Left kidney (tissue), 8 donors: ENCODE measurements at places on chromosomes 13 and 19.

- peak; percentile 43 for DNase-seq
Measured at GRCh38 chr19:46616631-46617322, 8.1 kb downstream of the PTGIR start.

DNA sequence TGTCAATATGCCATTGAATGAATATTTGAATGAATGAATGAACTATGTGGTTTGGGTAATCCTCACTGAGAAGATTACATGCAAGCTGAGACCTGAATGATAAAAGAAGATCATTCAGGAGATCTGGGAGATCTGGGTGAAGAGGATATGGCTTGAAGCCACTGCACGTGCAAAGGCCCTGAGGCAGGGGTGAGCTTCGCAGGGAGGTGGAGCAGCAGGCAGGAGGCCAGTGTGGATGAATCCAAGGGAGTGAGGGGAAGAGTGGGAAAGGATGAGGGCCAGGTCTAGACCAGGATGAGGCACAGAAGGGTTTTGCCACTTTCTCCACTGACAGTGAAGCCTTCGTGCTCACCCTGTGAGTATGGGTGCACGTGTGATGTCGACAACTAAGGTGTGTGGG lies 49.9 kb downstream of the ERICH4 start:
- DNase-seq = no peak

GRCh38 chr19:49840736-49841249 lies 10.2 kb upstream of the PTOV1 start:
- no peak for DNase-seq

DNA sequence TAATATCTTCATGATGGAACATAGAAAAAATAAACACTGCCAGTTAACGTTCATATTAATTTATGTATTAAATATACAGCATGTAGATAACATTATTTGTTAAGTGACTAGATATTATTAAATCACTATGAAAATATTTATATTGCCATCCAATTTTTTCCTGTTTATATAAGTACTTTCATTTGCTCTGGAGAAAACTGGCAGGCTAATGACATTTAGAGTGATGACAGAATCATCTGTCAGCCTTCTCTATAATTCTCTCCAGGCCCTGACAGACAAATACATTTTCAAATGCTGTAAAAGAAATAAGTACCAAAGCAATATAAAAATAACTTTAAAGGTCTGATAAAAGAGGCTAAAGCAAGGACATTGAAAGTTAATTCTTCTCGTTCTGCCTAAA lies 2556.7 kb upstream of the PCDH20 start:
- DNase-seq = no peak

DNA sequence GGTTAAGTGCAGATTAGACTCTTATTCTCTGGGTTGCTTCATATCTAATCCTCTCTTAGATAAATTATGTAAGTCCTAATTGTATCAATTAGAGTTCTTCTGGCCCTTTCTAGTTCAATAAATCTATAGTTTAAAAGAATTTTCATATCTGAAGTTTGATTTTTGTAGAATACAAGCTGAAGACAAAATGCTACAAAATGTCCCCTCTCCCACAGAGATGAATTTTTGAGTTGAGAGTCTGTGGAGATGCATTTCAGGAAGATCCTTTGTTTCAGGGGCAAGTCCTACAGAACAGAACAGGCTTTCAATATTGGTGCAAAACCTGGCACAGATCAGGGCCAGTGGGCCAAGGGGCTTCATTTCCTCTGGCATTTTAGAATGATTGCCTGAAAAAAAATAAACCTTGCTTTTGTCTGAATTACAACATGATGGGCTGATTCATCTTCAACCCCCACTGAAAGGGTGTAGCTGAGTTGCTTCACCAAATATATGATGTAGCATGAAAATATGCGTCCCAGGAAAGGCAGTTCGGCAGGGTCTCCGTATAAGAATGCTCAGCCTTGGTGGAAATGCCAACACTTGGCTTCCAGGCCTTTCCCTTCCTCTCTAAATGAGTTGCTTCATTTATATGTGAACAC lies 6.4 kb upstream of the IPO5 start:
- no peak for DNase-seq

DNA sequence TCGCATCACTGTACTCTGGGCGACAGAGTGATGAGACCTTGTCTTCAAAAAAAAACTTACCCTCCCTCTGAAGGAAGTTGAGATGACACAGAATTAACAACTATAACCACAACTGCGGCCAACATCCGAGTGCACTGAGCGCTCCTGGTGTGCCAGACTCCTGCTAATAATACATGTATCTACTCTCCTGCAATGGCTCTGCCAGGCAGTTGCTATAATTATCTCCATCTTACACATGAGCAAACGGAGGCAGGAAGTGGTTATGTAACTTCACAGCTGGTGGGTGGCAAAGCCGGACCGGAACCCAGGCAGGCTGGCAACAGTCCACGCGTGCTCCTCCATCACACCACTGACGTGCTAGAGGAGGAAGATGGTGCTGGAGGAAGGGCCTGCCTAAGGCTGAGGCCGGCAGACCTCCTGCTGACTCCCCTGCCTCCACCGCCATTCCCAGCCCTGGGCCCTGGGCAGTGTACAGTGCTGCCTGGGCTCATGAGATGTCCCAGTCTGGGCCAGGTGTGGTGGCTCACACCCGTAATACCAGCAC lies 12.6 kb downstream of the XRCC1 start:
- DNase-seq = no peak

GRCh38 chr19:49136771-49137171 lies 17.4 kb downstream of the PPFIA3 start:
- DNase-seq = no peak

- DNase-seq = no peak
Measured at GRCh38 chr13:48112896-48113755, 18.2 kb upstream of the MED4 start.

DNA sequence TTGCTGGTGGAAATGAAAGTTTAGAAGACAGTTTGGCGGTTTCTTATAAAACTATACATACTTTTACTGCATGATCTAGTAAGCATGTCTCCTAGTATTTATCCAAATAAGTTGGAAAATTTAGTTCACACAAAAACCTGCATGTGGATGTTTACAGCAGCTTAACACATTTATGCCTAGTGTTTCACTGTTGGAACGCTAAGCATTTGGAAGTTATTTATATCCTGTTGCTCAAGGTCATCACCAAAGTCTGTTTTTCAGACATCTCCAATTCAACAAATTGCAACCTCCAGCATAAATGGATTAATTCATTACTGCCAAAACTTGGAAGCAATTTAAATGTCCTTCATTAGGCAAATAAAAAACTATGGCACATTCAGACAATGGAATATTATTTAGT lies 461.8 kb downstream of the SUCLA2 start:
- DNase-seq = no peak

DNA sequence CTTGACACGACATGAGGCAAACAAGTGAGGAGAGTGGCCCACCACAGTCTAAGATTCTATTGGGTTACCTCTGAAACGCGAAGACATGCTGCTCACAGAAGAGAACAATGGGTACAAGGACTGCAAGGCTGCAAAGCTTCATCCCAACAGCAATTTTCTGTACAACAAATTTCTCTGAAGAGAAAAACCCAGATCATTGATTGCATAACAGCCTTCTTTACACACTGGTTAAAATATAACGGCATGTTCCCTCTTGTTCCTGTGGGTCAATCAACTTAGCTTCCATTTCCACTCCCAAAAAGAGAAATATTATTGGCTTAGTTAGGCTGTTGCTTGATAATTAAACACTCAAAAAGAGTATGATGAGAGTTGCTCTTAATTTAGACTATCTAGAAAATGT lies at the start of gene CPB2:
TSS of gene CPB2 (minus strand) at position 166 of the 400 bp plus-strand sequence. CDS start at position 142, 24 bp downstream.
- DNase-seq = no peak

- DNase-seq = no peak
Measured at GRCh38 chr19:55552620-55553019, 7.3 kb upstream of the SBK3 start.

GRCh38 chr19:45794627-45795026 lies 2.0 kb upstream of the DMWD start:
- DNase-seq = no peak

- DNase-seq = no peak
Measured at GRCh38 chr19:41993612-41994483, at the start of gene ATP1A3. Gene ATP1A3 (minus strand): TSS chr19:41994230. CDS start chr19:41994076, 154 bp downstream.

DNA sequence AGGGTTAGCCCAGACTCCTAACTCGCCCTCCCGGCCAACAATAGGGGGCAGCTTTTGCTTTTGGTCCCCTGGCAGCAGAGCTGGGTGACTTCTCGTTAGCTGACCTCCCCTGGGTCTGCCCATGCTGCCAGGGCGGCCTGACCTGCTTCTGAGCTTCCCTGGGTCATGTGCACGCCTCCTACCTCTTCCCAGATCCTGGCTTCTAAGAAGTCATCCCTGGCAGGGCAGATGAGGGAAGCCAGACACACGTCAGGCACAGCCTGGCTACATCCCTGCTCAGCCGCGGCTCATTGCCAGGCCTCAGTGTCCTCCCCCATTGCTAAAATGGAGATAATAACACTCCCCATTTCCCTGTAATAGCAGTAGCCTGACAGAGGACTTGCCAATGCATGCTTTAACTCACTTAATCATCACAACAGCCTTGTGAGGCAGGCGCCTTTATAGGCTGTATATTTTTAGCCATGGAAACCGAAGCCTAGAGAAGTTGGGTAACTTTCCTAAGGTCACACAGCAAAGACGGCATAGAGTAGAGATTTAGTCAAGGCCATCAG lies 2.1 kb downstream of the KCNK6 start:
- no peak for DNase-seq

DNA sequence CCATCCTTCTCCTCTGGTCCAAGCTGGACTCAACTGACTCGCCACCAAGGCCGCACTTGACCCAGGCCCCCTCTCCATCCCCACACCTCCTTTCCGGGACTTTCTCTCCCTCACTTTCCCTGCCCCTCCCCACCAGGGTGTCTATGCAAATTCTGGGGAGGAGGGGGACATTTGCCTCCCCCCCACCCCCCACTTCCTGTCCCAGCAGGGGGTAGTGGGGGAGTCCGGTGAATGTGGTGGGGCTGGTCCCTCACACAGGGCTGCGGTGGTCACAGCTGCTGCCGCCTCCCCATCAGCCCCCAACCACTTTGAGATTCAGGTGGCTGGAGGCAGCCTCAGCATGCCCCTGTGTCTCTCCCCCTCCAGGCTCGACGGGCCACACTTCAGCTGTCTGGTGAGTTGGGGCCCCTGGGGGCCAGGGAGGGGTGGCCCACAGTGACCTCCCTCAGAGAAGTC lies 870 bp downstream of the SPIB start:
- no peak for DNase-seq

DNA sequence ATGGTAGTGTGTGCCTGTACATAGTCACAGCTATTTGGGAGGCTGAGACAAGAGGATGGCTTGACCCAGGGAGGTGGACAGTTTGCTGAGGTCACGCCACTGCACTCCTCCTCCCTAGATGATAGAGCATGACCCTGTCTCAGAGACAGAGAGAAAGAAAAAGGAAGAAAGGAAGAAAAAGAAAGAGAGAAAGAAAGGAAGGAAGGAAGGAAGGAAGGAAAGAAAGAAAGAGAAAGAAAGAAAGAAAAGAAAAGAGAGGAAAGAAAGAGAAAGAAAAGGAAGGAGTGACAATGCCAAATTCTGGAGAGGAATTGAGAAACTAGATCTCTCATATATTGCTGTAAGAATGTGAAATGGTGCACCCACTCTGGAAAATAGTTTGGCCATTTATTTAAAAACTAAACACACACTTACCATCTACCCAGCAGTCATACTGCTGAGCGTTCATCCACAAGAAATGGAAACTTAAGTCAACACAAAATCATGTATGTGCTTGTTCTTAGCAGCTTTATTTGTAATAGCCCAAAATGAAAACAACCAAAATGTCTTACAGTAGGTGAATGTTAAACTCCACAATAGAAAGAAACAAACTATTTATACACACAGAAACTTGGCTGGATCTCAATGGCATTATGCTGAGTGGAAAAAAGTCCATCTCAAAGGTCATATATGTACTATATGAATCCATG lies 7.5 kb downstream of the TEX101 start:
- DNase-seq = no peak

GRCh38 chr13:22325761-22326160 lies 654.9 kb downstream of the FGF9 start:
- DNase-seq = no peak

GRCh38 chr19:4597975-4598671 lies 38.6 kb upstream of the SEMA6B start:
- no peak for DNase-seq

GRCh38 chr13:106029676-106030290 lies 505.7 kb downstream of the EFNB2 start:
- no peak for DNase-seq

- DNase-seq = no peak
Measured at GRCh38 chr13:97569841-97570240, 135.9 kb downstream of the RAP2A start.

GRCh38 chr19:47749326-47749725 lies 4.0 kb downstream of the NOP53 start:
- DNase-seq = no peak

DNA sequence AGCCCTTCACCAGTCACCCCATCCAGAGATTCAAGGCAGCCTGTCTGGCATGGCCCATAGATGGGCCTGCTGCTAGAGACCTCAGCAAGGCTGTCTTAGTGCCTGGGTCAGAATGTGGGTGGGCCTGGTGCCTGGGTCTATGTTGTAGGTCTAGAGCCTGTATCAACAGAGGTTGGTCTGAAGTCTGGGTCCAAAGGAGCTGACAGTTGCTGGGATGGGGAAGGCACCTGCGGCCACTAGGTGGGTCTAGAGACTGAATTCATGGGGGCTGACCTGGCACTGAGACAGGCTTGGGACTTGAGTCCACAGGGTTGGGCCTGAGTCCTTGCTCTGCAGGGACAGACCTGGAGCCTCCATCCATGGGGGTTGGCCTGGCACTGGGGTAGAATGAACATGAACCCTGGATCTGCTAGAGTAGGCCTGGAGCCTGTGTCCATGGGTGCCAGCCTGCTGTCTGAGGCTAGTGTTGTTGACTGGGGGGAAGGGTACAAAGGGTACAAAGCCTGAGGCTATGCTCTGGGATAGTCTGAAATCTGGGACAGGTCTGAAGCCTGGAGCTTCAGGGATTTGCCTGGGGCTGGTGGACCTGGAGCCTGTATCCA lies 516.8 kb downstream of the OLFM4 start:
- no peak for DNase-seq

GRCh38 chr13:90968166-90968904 lies 379.2 kb upstream of the MIR17HG start:
- peak; percentile 31 for DNase-seq

DNA sequence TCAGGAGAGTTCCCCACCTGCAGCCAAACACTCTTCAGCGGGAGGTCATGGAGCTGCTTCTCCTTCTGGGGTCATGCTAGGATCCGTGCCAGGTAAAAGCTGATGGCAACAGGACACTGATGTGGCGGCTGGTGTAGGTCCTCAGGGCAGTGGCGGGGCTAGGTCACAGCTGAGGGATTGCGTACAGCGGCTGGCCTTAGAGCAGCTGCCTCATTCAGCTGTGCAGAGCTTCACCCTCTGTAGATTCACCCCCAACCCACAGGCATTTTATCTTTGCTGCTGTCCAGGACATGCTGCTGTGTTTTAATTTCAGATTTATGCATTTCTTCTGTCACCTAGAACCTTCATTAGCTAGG lies 2.3 kb downstream of the MCF2L start:
- no peak for DNase-seq
